CD4-positive, alpha-beta T cell treated with Interleukin-10 for 1 hour (primary cell): ENCODE measurements at places on chromosomes 3 and 15.

GRCh38 chr3:64345371-64345770, 120.1 kb upstream of the PRICKLE2 start:
- DNase-seq, result no peak

GRCh38 chr3:53269888-53270880, 14.4 kb upstream of the TKT start:
- peak; percentile 21 for DNase-seq

DNA sequence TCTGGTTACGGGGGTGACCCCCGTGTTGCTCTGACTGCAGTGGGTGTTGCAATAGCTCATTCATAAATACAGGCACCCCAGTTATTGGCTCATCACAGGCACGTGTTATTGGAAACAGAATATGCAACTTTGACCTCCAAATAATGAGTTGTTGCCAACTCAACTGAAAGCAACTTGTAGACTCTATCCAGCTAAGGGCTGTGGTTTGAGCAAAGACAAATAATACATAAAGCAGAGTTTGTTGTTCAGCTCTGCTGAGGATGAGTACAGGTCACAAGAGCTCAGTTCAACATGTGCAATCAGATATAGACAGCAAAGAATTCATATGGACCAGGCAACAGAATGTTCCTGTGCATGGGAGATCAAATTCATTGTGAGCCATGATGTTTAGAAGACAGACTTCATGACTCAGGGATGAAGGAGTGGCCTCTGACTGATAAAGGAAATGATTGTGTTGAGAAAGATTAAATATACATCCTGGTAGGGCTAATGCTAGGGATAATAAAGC, 87.6 kb upstream of the LRIG1 start:
- no peak for DNase-seq

DNA sequence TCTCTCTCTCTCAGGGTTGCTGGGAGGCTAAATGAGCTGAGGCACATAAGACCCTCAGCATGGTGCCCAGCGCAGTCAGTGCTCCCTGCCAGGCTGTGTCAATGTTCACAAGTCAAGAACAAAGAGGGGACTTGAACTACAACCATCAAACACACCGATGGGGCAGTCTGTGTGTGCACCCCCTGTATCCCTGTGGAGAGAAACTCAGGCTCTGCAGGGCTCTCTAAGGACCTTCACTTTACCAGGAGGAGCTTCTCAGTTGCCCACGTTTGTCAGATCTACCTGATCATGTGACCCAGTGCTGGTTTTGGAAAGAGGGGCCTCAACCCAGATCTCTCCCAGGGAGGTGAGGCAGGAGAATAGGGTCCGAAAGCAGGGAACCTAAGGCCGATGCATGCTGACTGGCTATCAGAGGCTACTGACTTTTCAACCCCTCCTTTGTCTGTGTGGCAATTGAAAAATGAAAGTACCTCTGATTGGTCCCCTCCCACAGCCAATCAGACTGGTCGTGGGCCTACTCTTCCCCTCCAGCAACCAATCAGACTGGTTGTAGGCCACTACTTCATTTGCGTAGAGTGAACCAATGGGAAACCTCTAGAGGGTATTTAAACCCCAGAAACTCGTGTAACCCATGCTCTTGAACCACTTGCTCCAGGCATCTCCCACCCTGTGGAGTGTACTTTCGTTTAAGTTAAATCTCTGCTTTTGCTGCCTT, 34.0 kb downstream of the RHCG start:
- no peak for DNase-seq

GRCh38 chr3:171462224-171462623, 2.0 kb upstream of the TNIK start:
- peak; percentile 54 for DNase-seq

GRCh38 chr3:4504340-4505261, 11.5 kb downstream of the ITPR1 start:
- DNase-seq, result peak; percentile 68

DNA sequence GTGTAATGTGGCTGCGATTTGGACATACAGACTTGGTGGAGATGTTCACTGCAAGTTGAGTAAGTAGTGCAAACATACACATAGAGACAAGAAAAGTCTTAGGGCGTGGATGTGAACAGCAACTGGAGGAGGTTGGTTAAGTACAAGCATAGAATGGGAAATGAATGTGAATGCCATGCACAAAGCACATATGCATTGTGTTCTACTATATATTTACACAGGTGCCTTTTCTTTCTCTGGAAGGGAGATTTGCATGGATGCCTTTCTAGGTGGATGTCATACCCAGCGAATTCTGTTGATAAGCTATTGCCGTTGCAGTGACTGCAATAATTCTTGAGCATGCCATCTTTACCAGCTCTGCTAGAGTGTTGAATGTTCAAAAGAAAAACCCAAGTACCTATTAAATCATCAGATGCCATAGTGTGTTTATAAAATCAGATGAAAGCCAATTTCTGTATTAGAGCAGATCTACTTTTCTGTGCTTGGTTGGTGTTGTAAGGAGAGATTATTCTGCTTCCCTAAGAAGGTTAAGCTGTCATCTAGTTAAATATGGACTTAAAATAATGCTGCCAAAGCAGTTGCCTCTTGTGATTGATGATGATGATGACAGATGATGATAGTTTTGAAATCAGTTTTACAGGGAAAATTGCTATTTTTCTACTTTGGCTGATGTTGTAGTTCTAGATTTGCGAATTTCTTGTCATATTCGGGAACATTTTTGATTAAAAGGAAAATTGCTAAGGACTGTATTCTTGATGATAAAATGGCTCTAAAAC, 148.4 kb downstream of the CNTN4 start:
- DNase-seq, result no peak

GRCh38 chr3:49554633-49555265, 472 bp downstream of the BSN start:
- DNase-seq, result no peak

GRCh38 chr15:32677238-32677750, 35.8 kb downstream of the SCG5 start:
- DNase-seq, result no peak

GRCh38 chr3:99934975-99935797, 117.5 kb downstream of the CMSS1 start:
- no peak for DNase-seq

- no peak for DNase-seq
These were observed 60.5 kb upstream of the ACTC1 start for GRCh38 chr15:34855893-34856292.

DNA sequence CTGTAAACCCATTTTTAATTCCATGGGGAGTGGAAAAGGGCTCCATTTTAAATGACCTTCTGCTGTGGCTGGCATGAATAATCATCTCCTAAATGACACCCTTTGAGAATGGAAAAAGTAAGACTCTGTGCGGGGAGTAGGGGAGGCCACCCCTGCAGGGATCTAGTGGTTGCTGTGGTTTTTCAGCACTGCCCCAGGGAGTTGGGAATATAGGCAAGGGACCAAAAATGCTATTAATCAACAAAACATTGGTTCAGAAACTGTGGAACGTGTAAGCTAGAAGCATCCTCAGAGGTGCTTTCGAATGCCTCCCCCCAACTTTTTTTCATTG, 30.1 kb upstream of the ADAMTS7 start:
- no peak for DNase-seq

- no peak for DNase-seq
These were observed 885.9 kb downstream of the FHIT start for GRCh38 chr3:60365360-60365759.

- no peak for DNase-seq
These were observed 266.1 kb upstream of the NR2F2 start for GRCh38 chr15:96064351-96064756.

DNA sequence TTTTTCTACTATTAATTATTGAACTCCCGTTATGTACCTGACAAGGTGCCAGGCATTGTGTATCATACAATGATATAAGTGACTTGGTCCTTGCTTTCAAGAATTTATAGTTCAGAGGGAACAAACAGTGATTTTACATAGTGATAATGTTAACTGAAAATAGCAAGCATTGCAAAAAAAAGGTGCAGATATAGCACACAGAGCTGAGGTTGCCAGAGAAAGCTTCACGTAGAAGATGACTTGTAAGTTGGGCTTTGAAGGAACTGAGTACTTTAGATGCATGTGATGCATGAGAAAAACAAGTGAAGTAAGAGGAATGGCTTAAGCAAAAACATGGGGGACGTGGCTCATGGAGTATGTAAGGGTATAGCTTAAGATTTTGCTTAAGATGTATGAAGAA, 584.5 kb downstream of the NAALADL2 start:
- DNase-seq, result no peak

DNA sequence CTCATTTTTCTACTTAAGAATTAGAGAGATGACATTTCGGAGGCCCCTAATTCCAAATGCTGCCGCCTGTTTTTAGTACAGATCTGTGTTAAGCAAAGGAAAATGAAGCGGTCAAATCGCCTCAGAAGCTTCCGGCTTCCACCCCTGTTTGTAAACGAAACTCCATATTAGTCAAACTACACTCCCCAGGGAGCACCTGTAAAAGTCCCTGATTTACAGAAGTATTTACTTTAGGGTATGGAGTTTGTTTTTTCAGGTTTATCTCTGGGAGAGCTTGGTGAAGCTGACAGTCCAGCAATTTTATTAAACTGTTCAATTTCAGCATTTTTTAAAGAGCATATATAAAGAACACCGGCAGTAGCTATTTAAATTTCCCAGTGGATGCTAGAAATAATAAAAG, 319.8 kb downstream of the FHIT start:
- no peak for DNase-seq

GRCh38 chr3:164458986-164459385, 619.3 kb downstream of the SI start:
- no peak for DNase-seq

GRCh38 chr3:181791056-181791955, 79.6 kb downstream of the SOX2 start:
- no peak for DNase-seq

- DNase-seq, result peak; percentile 38
These were observed 1.0 kb upstream of the ISY1 start for GRCh38 chr3:129161860-129162271.

DNA sequence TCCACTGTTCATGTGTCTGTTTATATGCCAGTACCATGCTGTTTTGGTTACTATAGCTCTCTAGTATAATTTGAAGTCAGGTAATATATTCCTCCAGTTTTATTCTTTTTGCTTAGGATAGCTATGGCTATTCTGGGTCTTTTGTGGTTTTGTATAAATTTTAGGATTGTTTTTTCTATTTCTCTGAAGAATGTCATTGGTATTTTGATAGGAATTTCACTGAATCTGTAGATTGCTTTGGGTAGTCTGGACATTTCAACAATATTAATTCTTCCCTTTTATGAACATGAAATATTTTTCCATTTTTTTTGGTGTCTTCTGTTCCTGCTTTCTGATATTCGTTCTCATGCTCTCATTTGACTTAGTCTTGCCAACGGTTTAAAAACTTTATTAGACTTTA, 39.6 kb downstream of the GREM1 start:
- DNase-seq, result no peak

DNA sequence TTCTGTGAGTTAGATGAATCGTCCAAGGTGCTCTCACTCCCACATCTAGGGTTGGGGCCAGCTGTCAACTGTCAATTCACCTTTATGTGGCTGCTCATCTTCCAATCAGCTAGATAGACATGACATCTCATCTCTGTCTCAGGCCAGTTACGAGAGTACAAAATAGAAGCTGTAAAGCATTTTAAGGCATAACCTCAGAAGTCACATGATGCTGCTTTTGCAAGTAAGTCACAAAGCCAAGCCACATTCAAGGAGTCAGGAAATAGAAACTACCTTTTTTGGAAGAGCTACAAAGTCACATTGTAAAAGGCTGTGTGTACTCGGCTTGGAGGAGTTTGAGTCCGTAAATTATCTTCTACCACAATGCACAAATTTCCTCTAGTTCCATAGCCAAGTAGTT, 5.1 kb upstream of the CCR1 start:
- DNase-seq, result peak; percentile 54

DNA sequence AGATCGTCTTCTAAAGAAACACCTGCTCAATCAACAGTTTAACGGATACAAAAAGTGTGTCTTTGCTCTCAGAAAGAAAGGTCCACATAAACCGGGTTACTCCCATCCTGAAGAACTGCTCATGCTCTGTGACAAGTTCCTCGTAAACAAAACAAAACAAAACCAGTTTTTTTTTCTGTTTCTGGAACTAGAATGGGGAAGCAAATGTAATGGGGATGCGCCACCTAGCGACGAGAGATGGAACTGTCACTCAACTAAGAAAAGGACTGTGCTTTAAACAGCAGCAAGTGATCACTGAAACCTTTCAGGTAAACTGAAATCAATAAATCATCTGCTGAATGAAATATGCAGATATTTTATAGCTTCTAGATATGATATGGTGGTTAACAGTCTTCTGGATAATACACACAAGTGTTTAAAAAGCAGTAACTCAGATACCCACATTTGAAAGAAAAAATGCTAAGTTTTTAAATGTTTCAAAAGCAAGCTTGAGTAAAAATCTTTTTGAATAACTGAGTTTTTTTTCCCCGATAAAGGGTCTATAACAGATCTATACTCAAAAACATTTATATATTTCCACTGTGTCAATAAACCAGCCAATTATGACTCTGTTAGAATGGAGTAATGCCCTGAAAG, 10.9 kb downstream of the TM2D3 start:
- DNase-seq, result peak; percentile 84

GRCh38 chr3:60094392-60094947, 1044.6 kb upstream of the CFAP20DC start:
- DNase-seq, result no peak

DNA sequence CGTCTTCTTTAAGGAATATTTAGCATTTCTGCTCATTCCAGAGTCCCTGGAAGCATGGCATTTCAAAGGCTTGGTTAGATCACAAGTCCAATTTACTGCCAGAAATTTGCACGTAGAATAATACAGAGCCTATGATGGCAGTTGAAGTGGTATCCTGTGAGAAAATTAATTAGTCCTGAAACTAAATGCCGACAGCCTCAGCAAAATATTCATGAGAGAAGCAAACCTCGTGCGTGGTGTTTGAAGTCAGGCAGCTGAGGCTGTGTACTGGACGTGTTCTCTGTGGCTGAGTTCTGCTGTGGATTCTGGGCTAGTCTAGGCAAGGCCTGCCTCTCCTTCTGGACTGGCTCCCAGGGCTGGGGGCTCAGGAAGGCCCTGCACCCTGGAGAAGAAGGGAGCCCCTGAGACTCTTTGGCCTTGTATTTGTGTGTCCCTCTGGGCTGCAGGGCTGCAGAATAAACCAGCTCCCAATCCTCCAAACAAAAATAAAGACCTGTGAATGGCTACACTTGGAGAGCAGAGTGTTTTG, 106.6 kb downstream of the APBA2 start:
- no peak for DNase-seq

DNA sequence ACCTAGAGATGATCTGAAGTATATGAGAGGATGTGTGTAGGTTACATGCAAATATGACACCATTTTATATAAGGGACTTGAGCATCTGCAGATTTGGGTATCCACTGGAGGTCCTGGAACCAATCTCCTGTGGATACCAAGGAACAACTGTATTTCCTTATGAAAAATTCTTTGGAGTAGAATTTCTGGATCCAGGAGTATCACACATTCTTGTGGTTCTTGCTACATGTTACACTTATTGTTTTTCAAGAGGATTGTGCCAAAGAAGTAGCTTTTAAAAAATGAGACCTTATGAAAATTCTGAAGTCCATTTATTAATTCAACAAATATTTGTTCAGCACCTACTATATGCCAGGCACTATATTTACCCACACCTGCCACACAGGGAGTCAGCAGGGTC, 15.7 kb upstream of the TBC1D23 start:
- no peak for DNase-seq
